ENCODE measurements at places on chromosomes 1 and 21.
A peak's percentile ranks its signal among the peaks of the same experiment; 100 is the strongest.

DNA sequence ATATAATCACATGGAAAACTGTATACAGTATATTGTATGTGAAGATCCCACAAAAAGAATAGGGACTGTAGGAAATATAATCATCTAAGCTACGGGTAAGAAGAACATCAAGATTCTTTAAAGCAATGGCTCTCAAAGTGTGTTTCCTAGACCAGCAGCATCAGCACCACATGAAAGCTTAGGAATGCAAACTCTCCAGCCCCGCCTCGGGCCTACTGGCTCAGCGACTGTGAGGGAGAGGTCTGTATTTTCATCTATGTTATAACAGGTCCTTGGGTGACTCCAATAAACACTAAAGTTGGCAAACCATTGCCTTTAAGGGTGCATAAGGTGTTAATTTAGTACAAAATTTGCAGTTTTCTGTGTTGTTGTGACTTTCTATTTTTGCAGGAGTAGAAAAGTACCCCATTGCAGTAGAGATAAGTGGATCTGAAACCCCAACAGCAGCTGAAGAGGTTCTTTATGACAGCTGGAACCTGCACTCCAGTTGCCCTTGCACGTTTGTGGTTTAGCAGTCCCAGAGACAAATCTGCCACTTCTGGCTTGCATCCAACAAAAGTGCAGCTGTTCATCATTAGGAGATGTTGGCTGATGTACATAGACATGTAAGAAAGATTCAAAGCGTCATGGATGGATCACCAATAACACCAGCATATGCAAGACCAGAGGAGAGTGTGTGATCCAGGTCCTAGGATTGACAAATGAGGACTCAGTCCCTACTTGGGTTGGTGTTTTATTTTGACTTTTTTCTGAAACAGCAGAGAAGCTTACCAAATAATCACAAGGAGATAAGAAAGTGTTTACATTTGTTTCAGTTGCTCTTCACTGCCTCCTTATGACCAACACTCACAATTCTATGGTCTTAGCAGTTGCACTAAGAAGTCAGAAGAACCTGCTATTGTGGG, 15.9 kb upstream of the IFNAR1 start:
- DNase-seq: no peak

GRCh38 chr1:154706851-154707250, 98.9 kb upstream of the ADAR start:
- no peak for DNase-seq

DNA sequence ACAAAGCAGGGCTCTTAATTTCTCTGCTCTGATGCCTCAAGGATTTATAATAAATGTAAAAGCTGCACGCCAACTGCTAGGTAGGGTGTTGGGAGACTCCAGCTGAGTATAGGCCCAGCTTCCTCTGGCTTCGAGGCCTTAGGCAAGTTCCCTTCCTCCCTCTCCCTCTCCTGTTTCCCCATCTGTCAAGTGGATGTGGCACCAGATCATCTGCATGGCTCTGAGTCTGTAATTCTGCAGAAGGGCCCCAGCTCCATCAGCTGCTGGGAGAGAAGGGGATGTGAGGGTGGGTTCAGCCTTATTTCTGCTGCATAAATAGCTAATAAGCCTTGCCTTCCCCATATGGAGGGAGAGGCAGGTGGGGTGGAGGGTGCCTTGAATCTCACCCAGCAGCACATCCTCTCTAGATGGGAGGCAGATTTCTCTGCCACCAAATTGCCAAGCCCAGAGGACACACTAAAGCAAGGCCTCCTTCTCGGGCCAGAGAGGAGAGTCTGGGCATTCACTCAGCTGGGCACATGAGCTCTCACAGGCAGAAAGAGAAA, 3.8 kb downstream of the TRIM62 start:
- no peak for DNase-seq

- DNase-seq: no peak
Observed at GRCh38 chr1:97158691-97159096, 437.1 kb downstream of the PTBP2 start.

- peak; percentile 60 for DNase-seq
Observed at GRCh38 chr1:109113590-109114341, at the start of gene ELAPOR1. Gene ELAPOR1, plus strand, starts transcription at chr1:109114115. Its CDS starts 69 bp downstream, at chr1:109114184.

- DNase-seq: peak; percentile 68
Observed at GRCh38 chr1:35202048-35202719, 9.2 kb upstream of the SFPQ start.

GRCh38 chr1:172960019-172960418, 90.7 kb downstream of the TNFSF18 start:
- DNase-seq: no peak

GRCh38 chr1:60936163-60936562, 146.2 kb upstream of the NFIA start:
- DNase-seq: no peak

- DNase-seq: no peak
Observed at GRCh38 chr1:150235294-150235851, 539 bp downstream of the ANP32E start.

GRCh38 chr1:8011016-8011415, 15.1 kb downstream of the ERRFI1 start:
- no peak for DNase-seq

DNA sequence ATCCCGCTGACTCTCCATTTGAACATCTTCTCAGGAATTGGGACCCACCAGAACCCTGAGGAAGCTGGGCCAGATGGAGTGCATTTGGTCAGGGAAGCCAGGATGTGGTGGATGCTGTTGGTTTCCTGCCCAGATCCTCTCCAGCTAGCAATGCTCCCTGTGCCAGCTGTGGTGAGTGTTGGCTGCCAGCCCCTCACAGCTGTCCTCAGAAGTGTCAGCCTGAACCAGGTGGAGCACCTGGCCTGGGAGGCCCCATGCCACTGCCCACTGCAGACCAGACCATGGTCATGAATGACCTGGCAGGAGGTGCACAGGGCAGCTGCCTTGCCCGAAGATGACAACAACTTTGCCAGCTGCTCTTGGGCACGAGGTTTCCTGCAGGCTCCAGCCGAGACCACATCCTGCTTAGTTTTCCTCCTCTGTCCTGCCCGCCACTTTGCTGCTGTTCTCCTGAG, 54.4 kb downstream of the PRSS38 start:
- DNase-seq: no peak

DNA sequence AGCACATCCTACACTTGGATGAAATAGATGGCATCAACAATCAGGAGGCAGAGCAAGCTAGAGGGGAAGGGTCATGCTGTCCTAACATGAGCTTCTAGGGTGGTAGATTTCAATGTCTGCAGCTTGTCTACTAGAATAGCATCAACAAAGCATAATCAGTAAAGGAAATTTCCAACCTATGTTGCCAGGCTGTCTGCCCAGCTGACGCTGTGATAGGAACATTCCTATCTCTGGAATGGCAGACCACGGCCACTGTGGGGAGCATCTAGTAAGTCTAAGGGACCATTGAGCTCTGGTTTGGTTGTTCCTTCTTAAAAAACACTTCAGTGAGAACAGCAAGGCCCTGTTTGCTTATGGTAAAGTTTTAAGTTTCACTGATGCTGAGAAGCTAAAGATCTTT, 206.8 kb downstream of the PAPPA2 start:
- DNase-seq: no peak

- DNase-seq: no peak
Observed at GRCh38 chr1:111101854-111102642, 37.8 kb downstream of the DRAM2 start.

- DNase-seq: no peak
Observed at GRCh38 chr1:233491953-233492620, 121.8 kb upstream of the KCNK1 start.

DNA sequence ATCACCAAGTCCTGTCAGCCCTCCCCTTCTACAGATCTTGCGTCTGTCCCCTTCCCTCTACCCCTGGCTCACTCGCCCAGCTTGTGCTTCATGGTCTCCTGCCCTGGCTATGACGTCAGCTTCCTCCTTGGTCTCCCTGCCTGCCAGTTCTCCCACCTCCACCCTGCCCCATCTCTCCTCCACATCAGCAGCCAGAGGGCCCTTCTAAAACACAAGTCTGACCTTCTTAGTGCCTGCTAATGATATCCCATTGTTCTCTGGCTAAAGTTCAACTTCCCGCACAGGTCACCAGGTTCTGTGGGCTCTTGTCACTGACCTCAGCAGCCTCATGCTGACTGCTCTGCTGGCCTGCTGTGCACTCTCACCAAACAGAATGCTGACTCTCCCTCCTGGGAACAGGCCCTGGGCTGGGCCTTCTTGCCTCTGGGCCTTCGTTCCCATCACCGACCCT, 24.7 kb upstream of the MYCL start:
- DNase-seq: no peak

DNA sequence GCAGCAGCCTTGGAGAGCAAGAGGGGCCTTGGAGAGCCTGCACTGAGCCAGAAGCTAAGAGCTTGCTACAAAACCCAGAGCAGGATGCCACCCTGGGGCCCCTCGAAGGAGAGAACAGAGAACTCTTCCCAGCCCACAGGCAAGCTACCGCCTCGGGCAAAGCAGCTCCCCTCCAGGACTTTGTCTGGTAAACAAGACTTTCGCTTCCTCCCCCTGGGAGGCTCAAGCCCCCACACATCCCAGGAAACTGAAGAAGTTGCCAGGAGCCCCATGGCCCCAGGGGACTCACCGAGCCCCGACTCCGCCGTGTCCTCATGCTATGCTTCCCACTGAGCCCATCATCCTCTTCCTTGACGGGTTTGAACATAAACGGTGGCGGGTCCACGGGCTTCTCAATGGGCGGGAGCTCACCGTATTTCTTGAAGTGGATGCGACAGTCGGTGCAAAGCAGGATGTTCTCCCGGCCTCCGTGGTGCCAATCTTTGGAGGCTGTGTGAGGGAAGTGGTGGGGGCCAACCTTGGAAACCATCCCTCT, 45.9 kb downstream of the SLC45A1 start:
- DNase-seq: no peak

DNA sequence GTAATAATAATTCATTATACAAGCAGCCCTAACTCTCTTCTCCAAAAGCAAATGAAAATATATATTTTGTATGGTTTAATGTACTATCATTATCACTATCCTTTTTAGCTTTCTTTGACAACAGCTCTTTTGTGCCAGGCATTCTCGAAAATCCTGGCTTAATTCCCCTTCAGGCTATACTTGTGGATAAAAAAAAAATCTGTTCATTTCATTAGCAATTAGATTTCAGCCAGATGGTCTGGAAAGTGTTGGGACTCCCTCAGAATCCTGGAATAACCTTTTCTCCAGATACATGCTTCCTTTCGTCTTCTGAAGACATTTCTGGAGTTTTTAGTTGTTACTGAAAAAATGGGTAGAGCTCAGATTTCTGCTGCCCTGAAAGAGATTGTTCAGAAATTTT, 83.4 kb upstream of the PLPPR4 start:
- DNase-seq: no peak

- no peak for DNase-seq
Observed at GRCh38 chr1:58981392-58981791, 197.5 kb upstream of the JUN start.

DNA sequence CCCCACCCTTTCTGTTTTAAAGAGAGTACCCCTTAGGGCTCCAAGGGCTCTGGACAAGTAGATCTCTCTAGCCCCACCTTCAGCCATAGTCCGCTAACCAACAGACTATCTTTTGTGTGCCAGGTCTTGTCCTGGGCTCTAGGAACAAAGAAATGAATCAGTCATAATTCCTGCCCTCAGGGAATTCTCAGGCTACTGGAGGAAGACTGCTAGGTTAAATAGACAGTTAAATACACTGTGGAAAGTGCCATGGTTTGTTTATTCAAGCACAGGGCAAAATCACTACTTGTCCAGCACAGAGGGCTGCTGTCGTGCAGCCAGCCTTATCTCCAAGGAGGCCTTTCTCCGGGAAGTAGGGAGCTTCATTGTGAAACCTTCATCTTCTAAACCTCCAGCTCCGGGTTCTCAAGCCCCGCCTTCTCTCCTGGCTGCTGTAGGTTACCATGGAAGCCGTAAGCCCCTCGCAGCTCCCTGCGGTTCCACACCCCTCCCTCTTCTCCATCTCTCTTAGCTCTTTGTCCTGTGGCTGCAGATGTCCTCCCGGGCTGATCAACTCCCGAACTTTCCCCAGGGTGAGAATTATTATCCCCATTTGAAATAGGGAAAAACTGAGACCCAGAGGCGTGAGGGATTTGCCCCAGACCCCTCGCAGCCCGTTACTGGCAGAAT, 29.8 kb downstream of the SHISAL2A start:
- peak; percentile 79 for DNase-seq

DNA sequence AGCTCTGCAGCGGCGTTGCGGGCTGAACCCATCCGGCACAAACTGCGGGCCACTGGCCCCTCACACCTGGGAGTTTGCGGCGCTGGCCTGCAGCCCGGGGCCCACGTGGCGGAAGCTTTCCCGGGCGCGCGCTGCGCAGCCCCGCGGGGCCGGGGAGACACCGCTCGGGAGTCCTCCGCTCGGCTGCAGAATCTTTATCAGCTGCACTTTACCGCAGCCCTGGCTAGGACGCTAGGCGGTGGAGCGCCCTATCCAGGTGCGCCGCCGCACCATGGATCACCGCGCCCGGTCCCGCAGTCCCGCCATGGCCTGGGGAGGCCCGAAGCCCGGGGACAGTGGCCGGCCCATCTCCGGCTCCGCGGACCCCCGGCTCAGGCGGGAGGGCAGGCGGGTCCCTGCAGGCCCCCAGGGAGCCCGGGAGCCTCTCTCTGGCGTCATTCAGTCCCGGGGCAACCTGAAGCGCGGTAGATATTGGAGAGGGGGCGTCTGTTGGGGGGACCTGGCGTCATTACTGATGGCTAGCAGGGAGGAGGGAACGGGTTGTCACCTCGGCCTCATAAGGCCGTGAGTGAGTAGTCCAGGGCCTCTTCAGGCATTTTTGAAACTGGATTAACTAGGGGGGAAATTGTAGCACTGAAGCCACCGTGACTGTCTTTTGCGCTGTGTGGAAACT, 5.7 kb upstream of the OLIG2 start:
- DNase-seq: peak; percentile 55

DNA sequence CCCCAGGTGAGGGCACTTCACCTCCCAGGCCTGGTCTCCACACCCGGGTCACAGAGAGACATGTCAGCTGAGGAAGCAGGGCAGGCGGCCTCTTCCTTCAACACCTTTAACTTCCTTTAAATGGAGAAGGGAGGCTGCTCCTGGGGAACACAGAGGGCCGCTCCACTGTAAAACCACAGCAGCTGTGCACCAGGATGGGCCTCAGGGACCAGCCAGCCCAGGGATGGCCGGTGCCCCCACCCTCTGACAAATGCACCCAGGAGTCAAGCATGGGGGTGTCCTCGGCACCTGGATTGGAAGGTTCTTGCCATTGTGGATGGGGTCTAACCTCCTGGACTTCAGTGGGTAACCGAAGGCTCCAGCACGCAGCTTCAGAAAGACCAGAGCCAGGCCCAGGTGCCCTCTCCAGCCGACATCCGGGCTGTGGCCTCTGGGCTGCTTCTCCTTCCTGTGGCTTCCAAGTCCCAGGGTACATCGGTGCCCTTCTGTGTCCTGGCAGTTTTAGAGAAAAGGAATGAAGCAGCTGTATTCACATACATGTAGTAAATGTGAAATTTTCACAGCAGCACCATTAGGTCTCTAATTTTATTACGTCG, 121.7 kb upstream of the COL6A1 start:
- DNase-seq: no peak

GRCh38 chr1:186948535-186948934, 119.8 kb downstream of the PLA2G4A start:
- no peak for DNase-seq

GRCh38 chr1:116289193-116289592, 83.9 kb upstream of the ATP1A1 start:
- no peak for DNase-seq

All from glutamatergic neuron (in vitro differentiated cells).